ENCODE measurements at places on chromosomes 4 and X.

DNA sequence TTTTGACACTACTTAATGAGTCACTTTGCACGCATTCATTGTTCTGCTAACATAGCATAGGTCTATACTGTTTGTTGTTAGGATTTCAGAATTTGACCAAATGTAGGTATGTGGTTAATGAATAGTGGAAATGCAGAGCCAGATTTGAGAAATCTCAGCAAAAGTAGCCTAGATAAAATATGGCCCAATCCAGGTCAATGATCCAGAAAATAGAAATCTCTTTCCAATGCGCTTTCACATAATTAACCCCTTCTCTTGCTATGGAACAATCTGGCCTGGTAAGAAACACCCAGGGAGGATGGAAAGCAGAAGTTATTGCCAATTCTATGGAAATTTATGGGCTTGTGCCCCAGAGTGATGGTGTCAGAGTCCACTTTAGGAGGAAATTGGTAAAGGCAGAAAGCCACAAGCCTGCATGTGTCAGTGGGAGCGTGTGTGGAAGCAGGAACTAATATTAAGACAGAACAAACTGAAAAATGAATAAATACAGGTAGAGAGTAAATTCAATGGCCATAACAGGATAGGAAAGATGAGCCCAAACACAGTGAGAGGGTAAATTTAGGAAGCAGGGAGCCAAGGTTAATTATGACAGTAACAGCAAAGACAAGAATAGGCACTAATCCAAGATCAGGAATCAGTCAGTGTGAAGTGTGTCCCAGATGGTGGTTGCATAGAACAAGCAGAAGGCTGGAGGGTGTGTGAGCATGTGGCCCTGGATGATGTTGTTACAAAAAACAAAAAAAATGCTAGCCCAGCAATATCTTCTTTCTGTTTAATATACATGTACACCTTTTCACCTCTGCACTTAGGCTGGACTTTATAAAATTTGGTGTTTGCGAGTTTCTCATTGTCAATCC lies 102.9 kb downstream of the SYTL5 start:
- DNase-seq: no peak

- DNase-seq: no peak
Observed at GRCh38 chr4:38867478-38868058, at the start of gene FAM114A1. Gene FAM114A1 (plus strand): TSS chr4:38867806. CDS start chr4:38878079, 10,273 bp downstream.

DNA sequence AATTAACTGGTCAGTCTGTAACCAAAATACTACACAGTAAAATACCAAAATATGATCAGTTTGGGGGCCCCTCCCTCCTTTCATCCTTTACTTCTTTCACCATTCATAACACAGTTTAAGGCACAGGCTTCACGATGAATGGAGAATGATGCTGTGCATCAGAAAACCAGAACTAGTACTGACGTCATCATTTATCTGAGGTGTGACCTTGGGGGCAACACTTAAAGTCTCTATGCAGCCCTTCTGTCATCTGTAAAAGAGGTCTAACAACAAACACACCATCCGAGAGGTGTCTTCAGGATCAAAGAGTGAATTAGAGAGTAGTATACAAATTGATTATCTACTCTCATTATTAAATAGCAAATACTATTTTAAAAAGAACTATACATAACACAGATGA lies 135.4 kb downstream of the SH3KBP1 start:
- no peak for DNase-seq

DNA sequence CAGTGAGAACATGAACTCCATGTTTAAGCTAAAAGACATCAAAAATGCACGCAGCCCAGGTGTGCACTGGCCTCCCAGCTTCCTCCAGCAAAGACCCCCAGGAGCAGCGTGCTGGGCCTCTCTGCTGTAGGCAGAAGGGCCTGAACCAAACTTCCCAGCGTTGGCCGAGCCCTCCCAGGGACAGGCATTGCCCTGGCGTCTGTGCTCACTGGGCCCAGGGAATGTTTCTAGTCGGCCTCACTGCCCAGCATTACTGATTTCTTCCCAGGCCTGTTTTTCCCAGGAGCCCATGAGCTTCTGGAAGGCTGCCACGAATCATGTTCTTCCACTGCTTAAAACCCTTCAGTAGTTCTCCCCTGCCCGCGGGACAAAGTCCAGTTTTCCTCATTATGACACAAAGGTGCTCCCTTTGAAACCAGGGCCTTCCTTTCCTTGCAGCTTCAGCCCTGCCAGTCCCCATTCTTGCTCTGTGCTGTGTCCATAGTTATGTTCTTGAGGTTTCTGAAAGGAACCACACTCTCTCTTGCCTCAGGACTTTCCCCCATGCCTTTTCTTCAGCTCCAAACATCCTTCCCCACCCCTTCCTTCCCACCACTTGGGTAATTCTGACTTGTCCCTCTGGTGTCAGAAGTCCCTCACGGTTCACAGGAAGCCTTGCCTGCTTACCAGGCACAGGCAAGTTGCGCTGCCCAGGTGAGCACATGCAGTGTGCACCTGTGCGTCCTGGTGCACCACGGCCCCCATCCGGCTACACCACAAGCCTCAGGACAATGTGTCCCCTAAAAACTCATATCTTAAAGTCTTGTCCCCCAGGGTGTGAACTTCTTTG lies 93.4 kb upstream of the ENPP6 start:
- no peak for DNase-seq
